ENCODE measurements at places on chromosomes 4 and X.

- DNase-seq, result no peak
Observed at GRCh38 chr4:31291238-31291637, 571.1 kb downstream of the PCDH7 start.

- DNase-seq, result no peak
Observed at GRCh38 chrX:134416087-134416486, 43.9 kb upstream of the HPRT1 start.

DNA sequence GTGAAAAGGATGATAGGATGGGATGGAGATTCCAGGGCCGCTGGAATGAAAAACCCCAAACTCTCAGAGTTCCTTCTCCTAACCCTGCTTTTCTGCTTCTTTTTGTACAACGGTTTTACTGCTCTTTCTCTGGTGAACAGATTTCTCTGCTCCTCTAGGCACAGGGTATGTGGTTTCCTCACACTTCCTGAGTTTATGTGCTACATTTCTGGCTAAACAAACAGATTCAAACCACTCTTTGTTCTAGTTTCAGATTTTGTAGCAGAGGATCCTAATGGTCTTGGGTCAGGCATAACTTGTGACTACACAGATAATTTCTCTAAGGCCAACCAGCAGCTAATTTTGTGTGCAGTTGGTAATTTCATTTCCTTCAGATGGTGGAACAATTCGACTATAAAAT is 52.6 kb downstream of the OSTC start:
- DNase-seq, result no peak

DNA sequence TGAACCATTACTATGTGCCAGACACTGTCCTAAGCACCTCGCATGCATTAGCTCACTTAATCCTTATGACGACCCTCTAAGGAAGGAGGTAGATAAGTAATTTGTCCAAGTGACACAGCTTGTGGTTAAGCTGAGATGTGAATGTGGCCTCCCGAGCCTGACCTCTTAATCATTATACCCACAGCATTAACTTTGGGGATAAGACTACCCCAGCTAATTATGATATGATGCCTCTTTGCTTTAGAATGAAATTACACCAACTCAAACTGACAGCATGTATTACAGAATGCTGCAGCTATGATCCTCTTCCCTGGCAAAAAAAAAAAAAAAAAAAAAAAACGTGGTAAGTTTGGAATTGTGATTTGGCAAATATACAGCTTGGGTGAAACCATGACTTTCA is 53.5 kb downstream of the APBB2 start:
- no peak for DNase-seq

Data from mucosa of descending colon (tissue), 3 donors.